Endodermal cell (in vitro differentiated cells): ENCODE measurements at places on chromosomes 11 and 22. TPM values are rescaled to one million over a fixed set of nuclear protein-coding genes. Genes with fewer than 3 reads are reported as not detected.

DNA sequence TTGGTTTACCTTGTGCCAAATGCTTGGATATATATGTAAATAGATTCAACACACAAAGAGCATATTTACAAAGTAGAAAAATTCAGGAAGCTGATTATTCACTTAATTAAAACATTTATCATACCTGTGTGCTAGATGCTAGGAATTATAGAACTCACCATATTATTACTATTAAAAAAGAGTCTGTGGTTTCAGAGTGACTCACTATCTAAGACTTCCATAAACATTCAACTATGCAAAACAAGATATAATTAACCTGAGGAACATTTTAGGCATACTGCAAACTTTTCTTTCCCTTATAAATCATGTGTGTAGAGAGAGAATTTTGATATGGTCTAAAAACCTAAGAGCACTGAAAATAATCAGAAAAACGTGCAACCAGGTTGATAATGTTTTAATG is 27.3 kb downstream of the CTSC start:
- DNase-seq, result no peak

DNA sequence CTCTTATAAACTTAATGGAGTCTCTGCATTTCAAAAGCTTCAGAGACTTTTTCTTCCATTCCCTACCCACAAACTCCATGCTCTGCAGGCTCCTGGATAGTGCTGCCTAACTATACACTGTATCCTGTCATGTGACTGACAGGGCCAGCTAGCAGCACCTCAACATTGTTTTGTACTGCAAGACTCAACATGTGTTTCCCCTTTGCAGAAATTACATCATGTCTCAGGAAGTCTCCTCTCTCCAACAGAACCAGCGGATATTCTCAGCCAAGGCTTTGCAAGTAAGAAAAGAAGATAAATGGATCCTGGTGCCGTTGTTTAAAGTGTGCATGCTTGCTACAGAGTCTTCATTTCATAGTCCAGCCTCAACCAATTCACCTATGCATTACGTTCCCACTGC is 164.0 kb upstream of the UBASH3B start:
- DNase-seq, result no peak

The CFAP68 gene
- total RNA-seq, result 12.4 and 12.7 TPM in 2 replicates

DNA sequence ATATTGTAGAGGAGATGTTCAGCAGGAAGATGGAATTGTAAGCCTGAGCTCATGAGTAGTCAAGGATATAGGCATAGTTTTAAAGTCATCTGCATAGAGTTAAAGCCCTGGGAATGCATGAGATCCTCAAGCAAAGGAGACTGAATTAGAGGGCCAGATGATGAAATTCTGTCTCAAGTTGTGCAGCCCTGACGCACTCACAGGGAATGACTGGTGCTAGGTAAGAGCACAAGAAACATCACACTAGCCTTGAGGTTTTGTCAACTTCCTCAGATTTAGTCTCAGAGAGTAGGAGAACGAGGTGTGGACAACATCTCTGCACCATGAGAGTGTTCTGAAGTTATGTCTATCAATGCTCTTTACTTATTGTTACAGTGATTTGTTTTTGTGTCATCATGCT is 5.8 kb downstream of the RAB38 start:
- no peak for DNase-seq

The FOLR2 gene
- total RNA-seq, result not detected in 2 replicates

DNA sequence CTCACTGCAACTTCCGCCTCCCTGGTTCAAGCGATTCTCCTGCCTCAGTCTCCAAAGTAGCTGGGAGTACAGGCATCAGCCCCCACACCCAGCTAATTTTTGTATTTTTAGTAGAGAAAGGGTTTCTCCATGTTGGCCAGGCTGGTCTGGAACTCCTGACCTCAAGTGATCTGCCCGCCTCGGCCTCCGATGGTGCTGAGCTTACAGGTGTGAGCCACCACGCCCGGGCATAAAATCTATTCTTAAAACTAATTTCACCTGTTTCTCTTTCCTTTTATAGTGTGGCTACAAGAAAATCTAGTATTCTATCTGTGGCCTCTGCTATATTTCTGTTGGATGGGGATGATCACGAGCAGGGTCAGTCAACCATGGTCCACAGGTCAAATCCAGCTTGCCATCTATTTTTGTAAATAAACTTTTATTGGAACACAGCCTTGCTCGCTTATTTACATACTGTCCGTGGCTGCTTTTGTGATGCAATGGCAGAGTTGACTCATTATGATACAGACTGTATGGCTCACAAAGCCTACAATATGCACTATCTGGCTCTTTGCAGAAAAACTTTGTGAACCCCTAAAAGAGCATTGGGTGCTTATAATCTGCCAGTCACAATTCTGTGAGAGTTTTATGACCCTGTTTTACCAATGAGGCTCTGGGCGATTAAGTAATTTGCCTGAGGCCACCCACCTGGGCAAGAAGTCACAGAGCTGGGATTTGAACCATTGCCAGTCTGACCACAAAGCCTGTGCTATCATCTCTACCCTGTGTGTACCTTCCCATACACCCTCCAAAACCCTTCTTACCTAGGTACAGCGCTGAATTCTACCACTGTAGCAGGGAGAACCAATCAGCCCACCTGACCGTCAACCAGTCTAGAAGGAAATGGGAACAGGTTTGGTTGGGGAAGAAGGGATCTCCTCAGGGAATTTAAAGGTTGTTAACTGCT is 28.3 kb downstream of the SLC1A2 start:
- no peak for DNase-seq

DNA sequence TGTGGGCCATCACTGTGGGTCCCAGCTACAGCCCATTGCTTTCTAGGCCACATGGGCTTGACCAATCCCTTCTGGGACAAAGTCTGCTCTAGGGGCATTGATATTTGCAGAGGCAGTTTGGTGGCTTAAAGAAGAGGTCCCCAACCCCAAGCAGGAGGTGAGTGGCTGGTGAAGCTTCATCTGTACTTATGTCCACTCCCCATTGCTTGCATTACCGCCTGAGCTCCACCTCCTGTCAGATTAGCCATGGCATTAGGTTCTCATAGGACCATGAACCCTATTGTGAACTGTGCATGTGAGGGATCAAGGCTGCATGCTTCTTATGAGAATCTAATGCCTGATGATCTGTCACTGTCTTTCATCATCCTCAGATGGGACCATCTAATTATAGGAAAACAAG is 54.4 kb upstream of the CADM1 start:
- DNase-seq, result no peak
